ENCODE measurements at places on chromosomes 11 and 22.

DNA sequence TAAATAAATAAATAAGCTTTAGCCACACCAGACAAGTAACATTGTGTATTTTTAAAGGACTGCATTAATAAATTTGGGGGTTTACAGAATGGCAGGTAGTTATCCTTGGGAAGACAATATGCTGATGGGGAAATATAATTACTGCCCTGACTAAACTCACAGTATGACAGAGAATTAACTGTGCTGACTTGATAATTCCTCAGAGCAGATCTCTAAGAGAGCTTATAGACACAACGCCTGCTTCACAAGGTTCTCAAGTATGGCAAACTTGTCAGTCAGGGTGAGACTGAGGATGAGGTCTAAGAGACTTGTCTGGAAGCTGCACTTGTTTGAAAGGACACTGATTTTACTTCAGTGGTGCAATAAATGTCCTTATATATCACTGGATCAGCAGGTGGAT is 3.3 kb downstream of the OR51B4 start:
- no peak for DNase-seq

GRCh38 chr11:73270855-73271477 is 1.2 kb upstream of the P2RY6 start:
- DNase-seq = no peak

GRCh38 chr11:15622231-15622890 is 507.6 kb downstream of the INSC start:
- DNase-seq = no peak

- DNase-seq = no peak
Observed at GRCh38 chr22:27617214-27617881, 184.2 kb downstream of the MN1 start.
